ENCODE measurements at places on chromosomes 12 and 14.

DNA sequence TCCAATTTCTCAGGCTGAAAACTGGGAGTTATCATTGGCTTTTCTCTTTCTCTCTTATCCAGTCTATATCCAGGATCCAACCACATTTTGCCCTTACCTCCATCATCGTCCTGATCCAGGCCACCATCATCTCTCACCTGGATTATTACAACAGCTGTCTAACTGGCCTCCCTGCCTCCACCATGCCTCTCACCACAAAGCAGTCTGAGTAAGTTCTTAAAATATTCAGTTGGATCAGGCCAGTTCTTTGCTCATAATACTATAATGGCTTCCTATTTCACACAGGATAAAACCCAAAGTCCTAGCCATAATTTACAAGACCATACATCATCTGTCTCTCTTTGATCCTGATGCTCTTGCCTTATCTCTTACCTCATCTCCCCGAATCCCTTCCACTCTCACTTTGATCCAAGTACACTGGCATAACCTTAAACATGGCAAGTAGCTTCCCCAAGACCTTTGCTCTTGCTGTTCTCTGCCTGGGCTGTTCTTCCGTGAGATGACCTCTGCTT is 133.4 kb upstream of the RAP1B start:
- H3K27me3 ChIP-seq, result no peaks in the 10 kb centered on the region
- no peak overlapping the region for H3K27ac ChIP-seq
- H3K4me1 ChIP-seq, result peaks cover 33% of the 10 kb centered on the region
- peaks cover 18% of the 10 kb centered on the region for H3K36me3 ChIP-seq
- no peak overlapping the region for H3K4me3 ChIP-seq

DNA sequence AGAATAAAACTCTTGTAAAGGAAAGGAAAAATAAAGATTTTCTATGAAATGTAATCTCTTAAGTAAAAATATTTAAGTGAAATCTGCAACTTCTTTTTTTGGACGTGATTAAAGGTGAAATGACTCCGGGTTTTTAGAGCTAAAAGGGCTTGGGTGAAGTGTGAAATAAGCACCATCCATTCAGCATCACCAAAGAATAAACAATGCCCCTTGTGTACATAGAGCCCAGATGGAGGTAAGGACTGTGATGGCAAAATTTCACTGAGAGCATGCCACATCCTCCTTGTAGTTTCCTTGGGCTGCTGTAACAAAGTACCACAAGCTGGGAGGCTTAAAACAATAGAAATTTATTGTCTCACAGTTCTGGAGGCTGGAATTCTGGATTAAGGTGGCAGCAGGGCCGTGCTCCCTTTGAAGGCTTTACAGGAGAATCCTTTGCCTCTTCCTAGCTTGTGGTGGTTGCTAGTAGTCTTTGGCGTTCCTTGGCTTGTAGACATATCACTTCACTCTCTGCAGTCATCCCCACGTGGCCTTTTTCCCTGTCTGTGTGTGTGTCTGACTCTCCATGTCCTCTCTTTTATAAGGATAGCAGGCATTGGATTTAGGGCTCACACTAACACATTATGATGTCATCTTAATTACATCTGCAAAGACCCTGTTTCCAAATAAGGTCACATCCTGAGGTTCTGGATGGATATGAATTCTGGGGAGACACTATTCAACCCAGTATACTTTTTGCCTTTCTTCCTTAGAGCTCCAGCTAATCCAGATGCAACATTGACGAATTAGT is 24.2 kb downstream of the ZNF664 start:
- H3K36me3 ChIP-seq, result peaks cover 14% of the 10 kb centered on the region
- H3K4me3 ChIP-seq, result no peak overlapping the region
- no peaks in the 10 kb centered on the region for H3K27me3 ChIP-seq
- H3K4me1 ChIP-seq, result peaks cover 27% of the 10 kb centered on the region
- DNase-seq, result no peak

GRCh38 chr14:88196925-88197324 is 126.1 kb downstream of the KCNK10 start:
- H3K4me1 ChIP-seq, result no peaks in the 10 kb centered on the region
- no peaks in the 10 kb centered on the region for H3K36me3 ChIP-seq
- no peak overlapping the region for H3K27ac ChIP-seq
- DNase-seq, result no peak

DNA sequence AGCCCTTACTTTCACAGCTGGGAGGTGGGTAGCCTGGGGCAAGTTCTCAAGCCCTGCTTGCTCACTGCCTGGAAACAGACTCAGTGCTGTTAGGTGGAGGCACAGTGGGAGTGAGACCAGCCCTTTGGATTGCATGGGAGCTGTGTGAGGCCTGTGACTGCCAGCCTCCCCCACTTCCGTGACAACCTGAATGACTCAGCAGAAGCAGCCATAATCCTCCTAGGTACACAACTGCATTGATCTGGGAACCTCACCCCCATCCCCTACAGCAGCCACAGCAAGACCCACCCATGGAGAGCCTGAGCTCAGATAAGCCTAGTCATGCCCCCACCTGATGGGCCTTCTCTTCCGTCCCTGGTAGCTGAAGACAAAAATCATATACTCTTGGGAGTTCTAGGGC is 26.4 kb downstream of the ALG10 start:
- no peak for DNase-seq
- H3K4me1 ChIP-seq, result no peaks in the 10 kb centered on the region
- H3K27me3 ChIP-seq, result no peaks in the 10 kb centered on the region
- no peak overlapping the region for H3K27ac ChIP-seq
- no peaks in the 10 kb centered on the region for H3K36me3 ChIP-seq
- H3K4me3 ChIP-seq, result no peak overlapping the region

DNA sequence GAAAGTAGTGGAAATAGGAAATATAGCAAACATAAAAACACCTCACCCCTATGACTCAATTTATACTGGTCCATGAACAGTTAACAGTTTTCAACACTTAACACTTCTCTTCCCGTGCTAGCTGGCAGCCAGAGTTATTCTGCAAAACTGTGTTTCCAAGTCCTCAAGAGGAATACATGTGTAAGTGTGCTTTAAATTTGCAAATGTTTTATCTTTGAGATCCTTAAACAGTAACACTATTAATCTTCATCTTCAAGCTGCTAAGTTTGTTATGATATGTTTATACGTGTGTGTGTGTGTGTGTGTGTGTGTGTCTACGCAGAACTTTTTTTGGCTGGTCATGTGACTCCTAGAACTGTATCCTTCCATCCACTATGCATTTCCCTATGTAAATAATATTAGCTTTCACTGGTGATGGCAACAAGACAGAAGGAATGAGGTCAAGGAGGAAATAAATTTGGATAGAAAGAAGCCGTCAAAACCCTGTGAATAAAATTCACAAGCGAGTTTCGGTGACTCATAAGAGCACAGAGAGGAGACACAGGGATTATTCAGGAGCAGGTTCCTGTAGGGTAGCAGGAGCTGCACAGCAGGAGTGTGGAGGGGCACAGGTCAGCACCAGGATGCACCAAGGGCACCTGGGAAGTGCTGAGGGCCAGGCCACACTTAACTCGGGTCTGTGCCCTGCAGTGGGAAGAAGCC is 105.9 kb upstream of the ETV6 start:
- no peak overlapping the region for H3K4me3 ChIP-seq
- no peaks in the 10 kb centered on the region for H3K36me3 ChIP-seq
- peaks cover 59% of the 10 kb centered on the region for H3K4me1 ChIP-seq
- no peaks in the 10 kb centered on the region for H3K27me3 ChIP-seq
- peak overlapping the region; percentile 18 for H3K27ac ChIP-seq

DNA sequence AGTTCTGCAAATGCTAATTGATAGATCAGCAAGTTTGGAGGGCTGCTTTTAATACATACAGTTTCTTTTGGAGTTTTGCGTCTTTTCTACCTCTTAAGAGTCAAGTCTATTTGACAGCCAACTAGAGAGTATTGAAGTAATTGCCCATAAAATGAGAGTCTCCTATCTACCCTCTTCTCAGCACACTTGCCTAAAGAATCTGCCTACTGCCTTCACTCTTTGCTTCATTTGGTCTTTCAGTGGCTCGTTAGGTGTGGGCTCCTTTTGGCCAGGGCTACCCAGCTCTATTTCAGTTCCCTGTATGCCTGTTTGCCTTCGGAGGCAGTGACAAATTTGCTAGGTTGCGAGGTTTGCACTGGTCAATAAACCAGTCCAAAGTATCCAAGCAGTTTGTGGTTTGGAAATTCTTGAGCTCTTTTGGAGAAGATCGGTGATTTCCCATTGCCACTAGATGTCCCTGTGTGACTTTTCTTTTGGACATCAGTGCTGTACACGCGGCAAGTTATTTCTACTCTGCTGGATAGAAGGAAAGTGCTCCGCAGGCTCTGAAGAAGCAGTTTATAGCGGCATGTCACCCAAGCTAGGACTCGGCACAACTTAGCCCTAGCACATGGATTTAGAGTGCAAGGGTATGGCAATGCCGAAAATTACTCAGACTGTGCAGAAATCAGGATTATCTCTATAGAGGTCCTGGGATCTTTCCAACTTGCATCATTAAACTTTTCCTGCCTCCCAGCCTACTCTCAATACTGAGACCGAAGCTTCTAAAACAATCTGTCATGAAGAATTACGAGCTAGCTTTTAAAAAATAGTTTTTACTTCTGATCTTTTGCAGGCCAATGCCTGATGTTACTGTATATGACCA is 38.6 kb downstream of the MGST1 start:
- no peaks in the 10 kb centered on the region for H3K27me3 ChIP-seq
- H3K4me1 ChIP-seq, result no peaks in the 10 kb centered on the region
- H3K4me3 ChIP-seq, result no peak overlapping the region
- no peak overlapping the region for H3K27ac ChIP-seq
- no peaks in the 10 kb centered on the region for H3K36me3 ChIP-seq

GRCh38 chr14:81784084-81784483 is 250.4 kb upstream of the SEL1L start:
- H3K4me3 ChIP-seq, result no peak overlapping the region
- no peaks in the 10 kb centered on the region for H3K4me1 ChIP-seq
- no peaks in the 10 kb centered on the region for H3K27me3 ChIP-seq
- no peak for DNase-seq
- no peak overlapping the region for H3K27ac ChIP-seq

DNA sequence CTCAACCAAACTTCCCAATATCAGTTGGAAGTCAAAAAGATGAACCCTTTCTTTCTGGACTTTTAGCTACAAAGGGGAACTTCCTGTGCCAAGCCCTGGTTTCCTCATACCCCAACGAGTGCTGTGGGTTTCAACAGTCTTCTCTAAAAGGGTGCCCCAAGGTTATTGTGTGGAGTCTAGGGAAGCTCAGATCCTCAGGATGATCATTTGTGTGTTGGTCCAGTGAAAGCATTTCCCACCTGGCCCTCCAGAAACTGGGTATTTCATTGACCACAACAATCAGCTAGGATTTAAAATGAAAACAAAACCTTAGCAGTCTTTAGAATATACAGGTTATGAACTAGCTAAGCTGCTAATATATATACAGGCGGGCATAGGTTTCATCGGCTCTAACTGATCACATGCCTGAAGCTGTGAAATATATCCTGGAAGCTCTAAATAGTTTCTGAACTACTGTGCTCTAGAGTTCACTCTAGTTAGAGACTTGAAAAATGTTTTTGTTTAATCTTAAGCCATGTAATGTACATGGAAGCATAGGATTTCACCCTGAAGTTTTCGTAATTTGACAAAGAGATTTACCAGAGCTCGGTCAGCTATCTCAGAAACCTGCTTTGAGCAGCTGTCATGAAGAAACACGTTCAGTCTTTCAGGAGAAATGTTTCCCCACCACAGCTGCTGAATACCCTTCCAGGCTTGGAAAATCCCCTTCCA is 29.6 kb downstream of the P2RX4 start:
- peak overlapping the region; percentile 96 for H3K27ac ChIP-seq
- H3K4me3 ChIP-seq, result no peak overlapping the region
- peaks cover 44% of the 10 kb centered on the region for H3K4me1 ChIP-seq

GRCh38 chr12:92363295-92364146 is 217.9 kb upstream of the BTG1 start:
- peaks cover 45% of the 10 kb centered on the region for H3K36me3 ChIP-seq
- peak overlapping the region; percentile 84 for H3K27ac ChIP-seq
- H3K27me3 ChIP-seq, result no peaks in the 10 kb centered on the region
- H3K4me1 ChIP-seq, result peaks cover 48% of the 10 kb centered on the region

DNA sequence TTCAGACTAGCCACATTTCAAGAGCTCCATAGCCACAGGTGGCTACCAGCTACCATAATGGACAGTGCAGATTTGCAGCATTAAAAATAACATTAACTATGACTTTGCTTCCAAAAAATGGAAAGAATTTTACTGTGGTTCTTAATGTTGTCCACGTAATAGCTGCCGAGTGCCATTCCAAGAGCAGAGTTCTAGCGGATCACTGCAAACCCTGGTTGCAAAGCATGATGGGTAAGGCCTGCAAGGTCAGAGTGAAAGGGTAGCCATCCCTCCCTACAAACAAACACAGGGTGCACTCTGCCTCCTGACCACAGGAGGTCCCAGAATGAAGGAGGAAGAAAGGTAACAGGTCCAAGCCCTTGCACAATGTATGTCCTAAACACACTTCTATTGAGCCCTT is 157.6 kb downstream of the DPF3 start:
- no peak overlapping the region for H3K27ac ChIP-seq
- no peaks in the 10 kb centered on the region for H3K4me1 ChIP-seq
- peaks cover 10% of the 10 kb centered on the region for H3K27me3 ChIP-seq
- no peaks in the 10 kb centered on the region for H3K36me3 ChIP-seq

GRCh38 chr12:130031571-130032189 is 127.9 kb upstream of the TMEM132D start:
- H3K4me3 ChIP-seq, result no peak overlapping the region
- H3K27ac ChIP-seq, result no peak overlapping the region

DNA sequence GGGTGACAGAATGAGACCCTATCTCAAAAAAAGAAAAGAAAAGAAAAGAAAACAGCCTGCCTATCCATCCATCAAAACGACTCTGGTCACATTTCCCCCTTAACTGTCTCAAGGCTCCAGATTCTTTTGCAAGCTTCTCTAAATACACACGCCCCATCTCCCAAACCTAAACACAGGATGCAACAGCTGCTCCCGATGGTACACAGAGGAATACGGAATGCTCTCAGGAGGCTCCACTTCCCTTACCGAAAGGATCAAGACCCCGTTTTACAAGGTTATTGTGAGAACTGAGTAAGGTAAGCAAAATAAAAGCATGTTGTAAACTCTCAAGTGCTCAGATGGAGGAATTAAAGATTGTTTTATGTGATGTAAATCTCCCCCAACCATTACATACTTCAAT is 62.3 kb downstream of the NT5DC3 start:
- no peak for DNase-seq
- H3K36me3 ChIP-seq, result peaks cover 11% of the 10 kb centered on the region
- H3K4me1 ChIP-seq, result no peaks in the 10 kb centered on the region
- no peaks in the 10 kb centered on the region for H3K27me3 ChIP-seq
- no peak overlapping the region for H3K4me3 ChIP-seq

- H3K27ac ChIP-seq, result no peak overlapping the region
- no peaks in the 10 kb centered on the region for H3K4me1 ChIP-seq
- peaks cover 10% of the 10 kb centered on the region for H3K36me3 ChIP-seq
- H3K4me3 ChIP-seq, result no peak overlapping the region
Observed at GRCh38 chr14:36504771-36505175, 15.3 kb downstream of the NKX2-1 start.

- peaks cover 4% of the 10 kb centered on the region for H3K4me1 ChIP-seq
- no peaks in the 10 kb centered on the region for H3K36me3 ChIP-seq
- DNase-seq, result no peak
- no peak overlapping the region for H3K4me3 ChIP-seq
Observed at GRCh38 chr14:104091927-104092771, 6.6 kb downstream of the ASPG start.

- H3K4me1 ChIP-seq, result no peaks in the 10 kb centered on the region
- peaks cover 4% of the 10 kb centered on the region for H3K36me3 ChIP-seq
- no peak overlapping the region for H3K27ac ChIP-seq
- no peak overlapping the region for H3K4me3 ChIP-seq
- no peaks in the 10 kb centered on the region for H3K27me3 ChIP-seq
Observed at GRCh38 chr14:68172627-68173026, 353.0 kb downstream of the RAD51B start.
